Heart right ventricle (tissue), 16 donors: ENCODE measurements at places on chromosomes 7 and 10. TPM values are rescaled to one million over a fixed set of nuclear protein-coding genes. Genes with fewer than 3 reads are reported as not detected.

- no peak for DNase-seq
These were observed 317.0 kb downstream of the GLRX3 start for GRCh38 chr10:130453036-130453720.

GRCh38 chr7:158251061-158251965 lies 336.3 kb downstream of the PTPRN2 start:
- no peak for DNase-seq

GRCh38 chr10:103193820-103194529 lies 903 bp upstream of the NT5C2 start:
- DNase-seq, result no peak

GRCh38 chr10:122279725-122280141 lies 8.6 kb downstream of the BTBD16 start:
- no peak for DNase-seq

DNA sequence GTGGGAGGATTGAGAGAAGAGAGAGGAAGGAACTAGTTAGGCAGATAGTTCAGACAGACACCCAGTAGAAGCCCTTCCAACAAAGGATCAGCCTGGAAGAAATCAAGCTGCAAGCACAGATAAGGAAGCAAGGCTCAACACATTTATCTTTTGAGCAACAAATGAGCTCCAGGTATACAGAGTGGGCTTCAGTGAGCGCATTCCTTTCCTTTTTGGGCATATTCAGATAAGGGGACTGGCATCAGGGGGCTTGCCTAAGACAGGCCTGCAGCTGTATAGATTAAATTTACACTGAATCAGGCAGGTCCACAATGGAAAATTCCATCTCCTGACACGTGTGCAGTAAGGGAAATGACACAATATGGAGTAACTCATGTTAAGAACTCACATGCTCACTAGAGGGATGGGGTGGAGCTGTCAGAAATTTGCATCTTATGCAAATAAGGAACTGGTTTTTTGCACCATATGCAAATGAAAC lies 147.2 kb downstream of the AKR1D1 start:
- DNase-seq, result no peak

DNA sequence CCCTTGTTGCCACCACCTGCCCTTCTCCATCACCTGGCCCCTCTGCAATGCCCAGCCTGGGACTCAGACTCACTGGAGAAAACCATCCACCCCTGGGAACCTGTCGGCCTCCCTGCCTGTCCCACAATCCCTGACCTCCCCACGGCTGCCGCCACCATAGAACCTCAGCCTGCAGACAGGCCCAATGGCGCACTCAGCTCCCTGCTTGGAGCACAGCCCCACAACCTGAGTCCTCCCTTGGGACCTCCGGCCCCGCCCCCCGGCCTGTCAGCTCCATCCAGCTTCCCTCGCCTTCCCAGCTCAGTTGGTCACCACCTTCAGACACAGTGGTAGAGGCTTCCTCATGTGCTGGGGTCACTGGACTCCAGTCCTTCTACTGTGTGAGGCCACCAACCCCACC lies 41.1 kb downstream of the PARP12 start:
- no peak for DNase-seq

Gene NDUFB8
- 434 TPM for total RNA-seq

Gene PLXNA4
- 7.4 TPM for total RNA-seq
